Aorta (tissue), 5 donors: ENCODE measurements at places on chromosomes 6 and 20. TPM values are rescaled to one million over a fixed set of nuclear protein-coding genes. Genes with fewer than 3 reads are reported as not detected.

DNA sequence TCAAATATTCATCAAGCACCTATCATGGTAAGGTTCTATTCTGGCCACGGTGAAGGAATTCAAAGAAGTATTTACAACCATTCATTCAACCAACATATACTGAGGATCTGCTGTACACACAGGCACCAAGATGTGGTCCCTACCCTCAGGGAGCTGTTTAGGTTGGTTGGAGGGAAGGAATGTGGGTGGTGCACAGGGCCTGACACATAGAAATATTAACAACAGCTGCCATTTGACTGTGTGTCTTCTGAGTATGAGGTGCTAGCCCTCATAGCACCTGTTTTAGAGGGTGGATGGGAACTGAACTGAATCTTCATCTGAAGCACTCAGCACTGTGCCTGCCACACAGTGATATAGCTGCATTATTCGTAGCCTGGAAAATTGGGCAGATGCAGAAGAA is 7.3 kb downstream of the SNPH start:
- H3K36me3 ChIP-seq = peaks cover 2% of the 10 kb centered on the region
- no peak overlapping the region for H3K27ac ChIP-seq
- no peak overlapping the region for H3K4me3 ChIP-seq
- no peaks in the 10 kb centered on the region for H3K4me1 ChIP-seq
- no peak for DNase-seq

DNA sequence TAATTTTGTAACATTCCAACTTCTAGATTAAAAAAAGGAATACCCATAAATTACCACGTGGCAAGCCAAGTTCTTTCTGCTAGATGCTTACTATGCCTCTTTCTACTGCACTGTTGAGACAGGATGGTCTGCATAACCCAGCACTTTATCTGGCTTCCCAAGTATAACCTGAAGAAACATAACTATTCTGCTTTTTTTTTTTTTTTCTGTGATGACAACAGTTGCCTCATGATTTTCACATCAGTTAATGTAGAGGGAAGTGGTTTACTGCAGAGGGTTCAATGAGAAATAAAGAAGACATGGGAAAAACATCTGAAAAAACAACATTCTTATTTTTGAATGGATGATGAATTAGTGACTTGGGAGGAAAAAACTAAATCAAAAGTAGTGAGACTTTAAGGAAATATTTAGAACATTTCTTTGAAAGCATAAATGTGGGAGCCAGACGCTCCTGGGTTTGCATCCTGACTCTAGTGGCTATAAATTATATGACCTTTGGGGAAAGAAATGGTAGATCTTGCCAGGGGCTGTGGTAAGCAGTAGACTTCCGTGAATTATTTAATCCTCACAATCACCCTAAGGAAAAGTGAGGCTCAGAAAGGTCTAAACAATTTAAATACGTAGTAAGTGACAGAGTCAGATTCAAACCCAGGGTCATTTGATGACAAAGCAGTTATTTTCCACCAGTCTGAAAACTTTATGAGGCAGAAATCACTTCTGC is 230.7 kb downstream of the PHACTR1 start:
- no peaks in the 10 kb centered on the region for H3K27me3 ChIP-seq
- no peaks in the 10 kb centered on the region for H3K36me3 ChIP-seq
- H3K27ac ChIP-seq = no peak overlapping the region
- no peak overlapping the region for H3K4me3 ChIP-seq

DNA sequence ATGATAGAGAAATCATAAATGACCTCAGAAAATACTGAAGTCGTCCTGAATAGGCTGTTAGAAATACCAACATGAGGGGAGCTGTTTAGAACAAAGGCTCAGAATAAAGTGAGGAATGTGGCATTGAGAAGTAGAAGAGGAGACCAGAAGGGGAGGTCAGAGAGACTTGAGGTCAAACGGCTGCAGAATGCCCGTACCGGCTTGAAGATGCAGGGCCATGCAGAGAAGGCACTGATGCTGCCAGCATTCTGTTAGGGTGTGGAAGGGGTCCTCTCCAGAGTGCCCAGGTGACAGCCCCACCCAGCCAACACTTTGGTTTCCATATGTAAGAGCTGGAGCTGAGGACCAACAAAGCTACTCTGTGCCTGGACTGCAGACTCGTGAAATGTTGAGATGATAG is 570.9 kb downstream of the CDH26 start:
- H3K36me3 ChIP-seq = no peaks in the 10 kb centered on the region
- H3K4me3 ChIP-seq = no peak overlapping the region
- no peak for DNase-seq
- peaks cover 2% of the 10 kb centered on the region for H3K27me3 ChIP-seq
- H3K4me1 ChIP-seq = no peaks in the 10 kb centered on the region

DNA sequence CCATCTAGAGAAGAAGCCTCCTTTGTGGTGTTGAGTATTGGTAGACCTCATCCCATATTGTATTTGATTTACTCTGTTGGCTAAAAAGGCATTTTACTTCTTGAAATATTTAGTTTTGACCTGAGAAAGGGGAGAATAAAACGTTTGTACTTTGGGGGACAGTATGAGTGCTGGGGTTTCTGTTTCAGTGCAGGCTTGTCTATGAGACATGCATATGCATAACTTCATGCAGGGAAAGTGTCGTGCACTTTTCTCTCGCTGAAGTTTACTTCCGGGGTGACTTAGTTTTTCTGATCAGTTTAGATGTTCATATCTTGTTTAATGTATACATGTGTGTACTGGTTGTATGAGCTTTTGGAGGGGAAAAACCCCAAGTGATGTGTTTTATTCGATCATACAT is 59.5 kb downstream of the UTRN start:
- H3K27ac ChIP-seq = no peak overlapping the region
- H3K4me3 ChIP-seq = no peak overlapping the region

GRCh38 chr6:20202324-20202658 is 10.0 kb downstream of the MBOAT1 start:
- no peak for DNase-seq
- no peaks in the 10 kb centered on the region for H3K4me1 ChIP-seq
- H3K27me3 ChIP-seq = no peaks in the 10 kb centered on the region
- no peaks in the 10 kb centered on the region for H3K36me3 ChIP-seq
- H3K4me3 ChIP-seq = no peak overlapping the region

DNA sequence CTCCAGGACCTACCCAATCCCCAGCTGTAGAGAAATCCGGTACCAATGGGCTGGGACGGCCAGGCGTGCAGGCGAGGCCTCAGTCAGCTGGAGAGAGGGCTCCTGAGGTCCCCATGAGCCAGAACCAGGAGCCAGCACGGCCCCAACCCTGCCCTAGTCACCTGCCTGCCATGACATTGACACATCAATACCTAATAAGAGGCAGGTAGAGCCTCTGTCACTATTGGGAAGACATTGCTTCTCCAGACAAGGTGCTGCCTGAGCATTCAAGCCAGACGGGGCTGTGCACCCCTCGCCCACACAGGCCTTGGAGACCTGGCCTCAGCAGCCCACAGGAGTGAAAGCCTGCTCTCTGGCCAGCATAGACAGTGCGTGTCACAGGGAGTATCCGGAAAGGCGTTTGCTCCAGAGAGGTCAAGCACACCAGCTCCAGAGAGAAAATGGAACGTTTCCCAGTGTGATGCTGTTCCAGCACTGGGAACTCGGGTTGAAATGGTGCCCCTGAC is 3.5 kb downstream of the DLL1 start:
- H3K27me3 ChIP-seq = no peaks in the 10 kb centered on the region
- H3K4me1 ChIP-seq = no peaks in the 10 kb centered on the region
- no peak for DNase-seq
- no peak overlapping the region for H3K4me3 ChIP-seq
- no peak overlapping the region for H3K27ac ChIP-seq

DNA sequence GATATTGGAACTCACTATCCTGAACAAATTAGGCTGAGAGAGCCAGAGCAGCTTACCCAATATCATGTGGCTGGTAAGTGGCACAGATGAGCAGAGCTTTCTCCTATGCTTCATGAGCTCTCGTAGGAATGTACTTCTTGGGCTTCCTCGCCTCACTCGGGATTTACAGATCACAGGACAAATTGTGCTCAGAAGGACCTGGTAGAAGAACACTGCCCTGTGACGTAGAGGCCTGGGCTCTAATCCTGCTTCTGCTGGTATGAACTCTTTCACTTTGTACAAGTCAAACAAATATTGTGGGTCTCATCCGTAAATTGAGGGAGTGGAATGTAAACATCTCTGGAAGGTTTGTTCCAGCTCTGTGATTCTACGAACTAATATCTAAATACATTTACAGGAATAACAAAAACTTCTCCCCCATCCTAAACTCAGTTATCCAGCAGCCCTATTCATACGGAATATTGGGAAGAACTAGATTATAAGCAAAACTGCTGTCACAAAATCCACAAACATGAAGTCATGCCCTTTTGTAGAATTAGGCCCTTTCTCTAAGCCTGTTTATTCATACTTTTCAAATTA is 187.6 kb downstream of the CLIC5 start:
- H3K36me3 ChIP-seq = no peaks in the 10 kb centered on the region
- DNase-seq = no peak
- H3K27me3 ChIP-seq = no peaks in the 10 kb centered on the region
- H3K27ac ChIP-seq = no peak overlapping the region
- H3K4me1 ChIP-seq = no peaks in the 10 kb centered on the region

GRCh38 chr6:143695130-143695968 is 17.6 kb downstream of the PHACTR2 start:
- H3K4me3 ChIP-seq = no peak overlapping the region
- DNase-seq = no peak
- no peaks in the 10 kb centered on the region for H3K27me3 ChIP-seq
- H3K4me1 ChIP-seq = peaks cover 7% of the 10 kb centered on the region

GRCh38 chr6:73139681-73140383 is 85.5 kb downstream of the KHDC1L start:
- no peaks in the 10 kb centered on the region for H3K4me1 ChIP-seq
- no peak overlapping the region for H3K27ac ChIP-seq
- H3K27me3 ChIP-seq = no peaks in the 10 kb centered on the region
- H3K4me3 ChIP-seq = no peak overlapping the region
- no peak for DNase-seq

GRCh38 chr6:121688974-121689373 is 253.5 kb downstream of the GJA1 start:
- no peak overlapping the region for H3K27ac ChIP-seq
- DNase-seq = no peak
- H3K4me3 ChIP-seq = no peak overlapping the region
- no peaks in the 10 kb centered on the region for H3K36me3 ChIP-seq
- no peaks in the 10 kb centered on the region for H3K4me1 ChIP-seq
- H3K27me3 ChIP-seq = no peaks in the 10 kb centered on the region

DNA sequence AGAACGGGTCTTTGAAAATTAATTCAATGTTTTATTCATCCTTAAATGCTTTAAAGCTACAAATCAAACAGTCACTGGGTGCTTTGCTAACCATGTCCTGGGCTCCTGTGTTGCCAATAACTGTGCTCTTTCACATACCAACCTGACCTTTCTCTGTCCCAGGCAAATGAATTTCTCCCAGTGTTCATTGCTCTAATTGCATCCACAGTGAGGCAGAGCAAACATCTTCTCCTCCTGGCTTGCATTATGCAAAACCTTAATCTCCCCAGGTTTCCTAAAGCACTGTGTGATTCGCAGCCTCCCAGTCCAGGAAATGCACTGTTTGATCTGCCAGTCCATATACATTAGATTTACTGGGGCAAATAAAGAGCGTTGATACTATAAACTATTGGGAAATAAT is 219.0 kb downstream of the PREX1 start:
- H3K27me3 ChIP-seq = no peaks in the 10 kb centered on the region
- no peaks in the 10 kb centered on the region for H3K36me3 ChIP-seq
- no peak overlapping the region for H3K4me3 ChIP-seq
- H3K27ac ChIP-seq = no peak overlapping the region
- H3K4me1 ChIP-seq = no peaks in the 10 kb centered on the region

DNA sequence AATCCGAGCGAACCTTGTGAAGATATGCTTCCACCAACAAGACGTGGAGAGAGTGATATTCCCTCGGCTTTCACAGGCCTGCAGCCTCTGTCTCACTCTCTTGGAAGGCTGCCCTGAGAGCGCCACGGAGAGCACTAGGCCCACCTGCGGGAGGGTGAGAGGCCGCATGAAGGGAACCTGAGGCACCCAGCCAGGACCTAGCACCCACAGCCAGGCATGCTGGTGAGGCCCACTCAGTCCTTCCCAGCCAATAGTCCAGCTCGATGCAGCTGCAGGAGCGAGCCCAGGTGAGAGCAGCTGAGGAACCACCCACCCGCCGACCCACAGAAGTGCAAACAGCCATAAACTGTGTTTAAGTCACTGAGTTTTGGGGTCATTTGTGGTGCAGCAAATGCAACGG is 227.2 kb downstream of the QKI start:
- no peak overlapping the region for H3K27ac ChIP-seq
- no peaks in the 10 kb centered on the region for H3K27me3 ChIP-seq
- H3K4me1 ChIP-seq = no peaks in the 10 kb centered on the region
- no peaks in the 10 kb centered on the region for H3K36me3 ChIP-seq
- no peak overlapping the region for H3K4me3 ChIP-seq

- H3K27me3 ChIP-seq = no peaks in the 10 kb centered on the region
- H3K4me1 ChIP-seq = no peaks in the 10 kb centered on the region
- no peak overlapping the region for H3K4me3 ChIP-seq
- H3K27ac ChIP-seq = no peak overlapping the region
- H3K36me3 ChIP-seq = no peaks in the 10 kb centered on the region
These were observed 7.3 kb upstream of the RIMS1 start for GRCh38 chr6:71879016-71879415.

DNA sequence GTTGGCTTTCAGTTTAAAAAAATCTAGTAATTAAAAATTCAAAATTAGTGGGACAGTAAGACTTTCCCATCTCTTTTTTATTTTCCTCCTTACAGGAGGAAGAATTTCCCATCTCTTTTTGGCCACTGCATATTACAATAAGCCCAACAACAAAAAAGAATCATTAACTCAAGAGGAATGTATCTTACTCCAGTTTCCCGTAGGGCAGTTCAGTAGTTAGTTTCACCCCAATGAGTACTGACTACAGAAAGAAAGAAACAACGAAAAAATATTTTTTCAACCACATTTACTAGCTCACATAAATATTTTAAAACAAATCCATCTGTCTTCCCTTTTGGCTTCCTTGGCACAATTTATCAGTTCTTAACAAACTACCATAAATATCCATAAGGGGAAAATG is 14.9 kb upstream of the BLOC1S5 start:
- H3K4me3 ChIP-seq = no peak overlapping the region
- H3K27ac ChIP-seq = no peak overlapping the region
- no peaks in the 10 kb centered on the region for H3K36me3 ChIP-seq
- H3K27me3 ChIP-seq = no peaks in the 10 kb centered on the region
- H3K4me1 ChIP-seq = peaks cover 5% of the 10 kb centered on the region

DNA sequence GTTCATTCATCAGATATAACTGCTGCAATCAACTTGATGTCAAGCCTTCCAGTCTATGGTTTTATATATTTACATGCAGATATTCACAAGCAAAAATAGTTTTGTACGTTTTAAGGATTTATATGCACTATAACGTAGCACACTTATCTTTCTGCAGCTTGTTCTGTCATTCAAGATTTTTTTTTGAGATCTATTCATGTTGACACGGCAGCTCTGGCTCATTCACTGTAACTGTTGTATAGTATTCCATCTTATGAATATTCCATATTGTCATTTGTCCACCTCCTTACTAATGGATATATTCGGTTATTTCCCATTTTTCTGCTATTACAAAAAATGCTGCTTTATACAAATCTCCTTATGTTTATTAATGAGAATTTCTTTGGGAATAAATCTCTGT is 13.2 kb downstream of the ELOVL2 start:
- no peaks in the 10 kb centered on the region for H3K4me1 ChIP-seq
- no peaks in the 10 kb centered on the region for H3K27me3 ChIP-seq
- H3K27ac ChIP-seq = no peak overlapping the region
- DNase-seq = no peak

ADGRF1 gene
- not detected for total RNA-seq

C6orf120 gene
- 20.6 TPM for total RNA-seq

FRMD1 gene
- 0.19 TPM for total RNA-seq

PI16 gene
- total RNA-seq = 38.7 TPM

DPPA5 gene
- total RNA-seq = not detected

TBXT gene
- not detected for total RNA-seq

OOEP gene
- total RNA-seq = 0.39 TPM

STX11 gene
- 7.0 TPM for total RNA-seq
